Mesenchymal stem cell (in vitro differentiated cells and primary cell): ENCODE measurements at places on chromosomes 1 and 21.
A peak's percentile ranks its signal among the peaks of the same experiment; 100 is the strongest.

DNA sequence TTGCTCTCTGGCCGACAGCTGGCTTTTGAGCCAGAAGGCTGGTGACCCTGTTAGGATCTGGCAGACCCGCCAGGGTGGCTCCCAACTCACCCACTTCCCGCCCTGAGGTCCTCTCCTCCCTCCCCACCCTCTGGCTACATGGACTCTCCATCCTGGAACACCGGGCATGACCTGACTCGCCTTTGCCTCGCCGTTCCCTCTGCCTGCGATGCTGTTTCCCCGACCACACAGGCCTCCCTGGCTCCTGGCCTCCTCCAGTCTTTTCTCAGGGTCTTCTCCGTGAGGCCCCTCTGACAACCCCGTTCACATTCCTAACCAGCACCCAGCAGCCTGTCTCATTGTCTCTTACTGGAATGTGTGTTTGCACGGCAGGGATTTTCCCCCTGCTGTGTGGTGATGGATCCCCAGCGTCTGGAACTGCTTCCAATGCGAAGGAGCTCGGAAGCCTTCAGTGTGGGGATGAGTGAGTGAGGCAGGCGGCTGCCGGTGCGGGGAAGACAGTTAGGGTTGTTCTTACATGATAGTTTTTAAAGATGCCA lies 46.0 kb upstream of the POFUT2 start:
- peak; percentile 82 for DNase-seq

- DNase-seq = no peak
Measured at GRCh38 chr1:21691739-21692138, 22.6 kb upstream of the RAP1GAP start.

- DNase-seq = no peak
Measured at GRCh38 chr1:63729227-63729620, 44.6 kb upstream of the ROR1 start.

DNA sequence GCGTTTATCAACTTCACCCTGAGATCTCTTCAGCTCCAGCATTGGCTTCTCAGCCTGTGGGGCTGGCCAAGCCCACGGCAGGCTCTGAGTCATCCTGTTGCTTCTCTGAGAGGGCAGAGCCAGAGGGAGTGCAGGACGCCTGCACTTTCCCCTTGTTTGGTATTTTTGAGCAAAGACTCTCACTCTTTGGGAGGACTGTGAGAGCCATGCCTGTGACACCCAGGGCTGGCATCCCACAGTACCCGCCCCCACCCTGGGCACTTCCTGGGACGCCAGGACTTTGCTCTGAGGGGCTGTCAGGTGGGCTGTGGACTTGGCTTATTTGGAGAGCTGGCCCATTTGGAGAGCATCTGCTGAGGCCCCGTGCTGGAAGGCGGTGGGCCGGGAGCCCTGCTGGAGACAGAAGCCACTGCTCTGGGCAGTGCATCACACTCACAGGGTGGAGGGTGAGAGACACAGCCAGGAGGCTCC lies 37.4 kb downstream of the VANGL1 start:
- DNase-seq = peak; percentile 71

DNA sequence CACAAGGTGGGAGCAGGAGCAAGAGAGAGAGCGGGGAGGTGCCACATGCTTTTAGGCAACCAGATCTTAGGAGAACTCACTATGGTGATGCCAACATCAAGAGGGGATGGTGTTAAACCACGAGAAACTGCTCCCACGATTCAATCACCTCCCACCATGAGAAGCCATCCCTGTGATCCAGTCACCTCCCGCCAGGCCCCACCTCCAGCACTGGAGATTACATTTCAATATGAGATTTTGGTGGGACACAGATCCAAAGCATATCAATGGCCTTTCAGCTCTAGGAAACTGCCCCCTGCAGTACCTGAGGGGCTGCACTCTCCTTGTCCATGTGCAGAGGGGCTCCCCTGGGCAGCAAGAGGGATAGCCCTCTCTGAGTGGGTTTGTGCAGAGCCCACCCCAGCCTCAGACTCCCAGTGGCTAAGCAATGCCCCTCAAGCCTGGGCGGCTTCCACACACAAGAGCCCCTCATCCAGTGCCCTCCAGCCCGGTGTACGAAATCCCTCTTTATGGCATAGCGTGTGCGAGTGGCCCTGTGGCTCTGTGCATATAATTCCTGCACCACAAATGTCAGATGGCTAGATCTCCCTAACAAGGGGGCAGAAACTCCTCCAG lies 15.5 kb upstream of the PRDM16 start:
- no peak for DNase-seq

DNA sequence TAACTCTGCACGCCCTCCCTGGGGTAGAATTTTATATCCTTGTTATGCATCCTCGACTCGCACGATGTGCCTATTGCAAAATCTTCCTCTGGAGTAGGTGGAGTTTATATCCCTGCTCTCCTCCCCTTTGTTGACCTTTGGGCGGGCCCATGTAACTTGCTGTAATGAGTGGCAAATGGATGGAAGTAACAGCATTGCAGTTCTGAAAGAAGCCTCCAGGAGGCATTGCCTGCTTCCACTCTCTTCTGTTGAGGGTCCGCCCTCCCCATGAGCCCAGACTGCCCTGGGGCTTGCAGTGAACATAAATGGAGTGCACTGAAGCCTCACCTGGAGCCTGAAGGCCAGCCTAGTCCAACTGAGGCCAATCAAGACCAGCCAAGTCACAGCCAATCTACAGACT lies 62.2 kb upstream of the GRIK3 start:
- no peak for DNase-seq

DNA sequence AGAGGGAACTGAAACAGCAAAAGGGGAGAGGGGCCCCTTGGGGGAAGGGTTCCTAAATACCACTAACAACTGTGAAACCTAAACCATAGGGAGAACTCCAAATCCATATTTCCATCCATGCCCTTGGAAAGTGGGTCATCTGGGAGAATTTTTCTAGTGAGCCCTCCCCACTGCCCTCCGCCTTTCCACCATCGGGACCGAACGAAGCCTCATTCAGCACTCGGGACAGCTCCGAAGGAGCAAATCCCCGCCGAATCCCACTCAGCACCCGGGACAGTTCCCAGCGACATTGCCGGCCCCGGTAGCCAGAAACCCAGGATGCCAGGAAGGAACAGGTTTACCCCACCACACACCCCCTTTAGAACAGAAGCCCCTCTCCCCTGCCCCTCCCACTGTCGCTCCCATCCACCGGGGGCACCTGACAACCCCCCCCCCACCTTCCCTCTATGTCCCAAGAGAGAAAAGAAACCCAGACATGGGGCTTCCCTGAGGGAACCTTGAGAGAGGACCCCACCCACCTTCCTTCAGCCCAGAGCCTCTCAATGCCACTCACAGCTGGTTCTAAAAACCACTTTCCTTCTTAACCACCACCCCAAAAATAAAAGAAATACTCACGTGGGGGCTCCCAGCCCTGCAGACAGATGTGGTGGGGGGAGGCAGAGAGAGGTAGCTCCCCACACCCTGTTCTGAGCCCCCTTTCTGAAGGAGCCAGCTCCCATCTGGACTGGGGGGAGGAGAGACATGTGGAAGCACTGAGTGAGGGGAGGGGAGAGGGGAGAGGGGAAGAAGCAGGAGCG lies 4.5 kb downstream of the DLGAP3 start:
- DNase-seq = peak; percentile 67

GRCh38 chr1:159783724-159784123 lies 3.0 kb downstream of the DUSP23 start:
- DNase-seq = no peak

GRCh38 chr1:37602750-37603694 lies 7.3 kb upstream of the GNL2 start:
- DNase-seq = peak; percentile 43

GRCh38 chr1:174954073-174954460 lies 45.7 kb upstream of the CACYBP start:
- DNase-seq = no peak

DNA sequence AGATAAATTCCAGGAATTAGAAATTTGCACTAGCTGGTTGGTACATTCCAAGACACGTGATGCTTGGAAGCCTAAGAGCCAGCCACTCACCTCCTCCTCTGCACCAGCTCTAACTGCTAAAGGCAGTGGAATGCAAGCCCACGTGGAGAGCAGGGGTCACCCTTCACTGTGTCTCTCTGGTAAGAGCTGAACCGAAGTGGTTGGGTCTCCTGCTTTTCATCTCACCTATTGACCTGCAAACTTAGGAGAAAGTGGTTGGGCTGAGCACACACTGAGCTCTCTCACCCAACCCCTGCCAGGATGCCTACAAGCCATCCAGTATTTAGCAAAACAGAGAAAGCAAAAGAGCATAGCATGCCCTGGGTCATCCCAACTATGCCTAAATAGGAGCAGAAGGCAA lies 19.3 kb downstream of the HAO2 start:
- no peak for DNase-seq

DNA sequence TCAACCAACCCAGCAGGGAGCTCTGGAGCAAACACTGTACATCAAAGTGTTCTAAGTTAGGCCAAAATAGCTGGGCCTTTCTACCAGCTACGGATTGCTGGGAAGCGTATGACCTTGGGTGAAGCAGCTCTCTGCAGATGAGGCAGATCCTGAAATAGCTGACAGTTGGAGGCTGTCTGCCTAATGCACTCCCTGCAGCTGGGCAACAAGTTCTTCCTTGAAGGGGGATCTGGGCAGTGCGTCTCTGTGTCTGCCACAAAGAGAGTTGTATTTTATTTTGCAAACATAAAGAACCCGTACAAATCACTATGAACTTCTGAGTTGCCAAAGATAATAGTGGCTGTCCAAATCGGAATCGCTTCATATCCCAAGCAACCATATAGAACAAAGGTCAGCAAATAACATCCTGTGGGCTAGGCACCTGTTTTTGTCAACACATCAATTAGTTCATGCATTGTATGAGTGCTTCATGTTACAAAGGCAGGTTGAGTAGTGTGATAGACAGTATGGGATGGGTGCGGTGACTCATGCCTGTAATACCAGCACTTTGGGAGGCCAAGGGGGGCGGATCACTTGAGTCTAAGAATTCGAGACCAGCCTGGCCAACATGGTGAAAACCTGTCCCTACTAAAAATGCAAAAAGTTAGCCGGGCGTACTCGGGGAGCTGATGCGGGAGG lies 29.1 kb upstream of the KLF17 start:
- no peak for DNase-seq

DNA sequence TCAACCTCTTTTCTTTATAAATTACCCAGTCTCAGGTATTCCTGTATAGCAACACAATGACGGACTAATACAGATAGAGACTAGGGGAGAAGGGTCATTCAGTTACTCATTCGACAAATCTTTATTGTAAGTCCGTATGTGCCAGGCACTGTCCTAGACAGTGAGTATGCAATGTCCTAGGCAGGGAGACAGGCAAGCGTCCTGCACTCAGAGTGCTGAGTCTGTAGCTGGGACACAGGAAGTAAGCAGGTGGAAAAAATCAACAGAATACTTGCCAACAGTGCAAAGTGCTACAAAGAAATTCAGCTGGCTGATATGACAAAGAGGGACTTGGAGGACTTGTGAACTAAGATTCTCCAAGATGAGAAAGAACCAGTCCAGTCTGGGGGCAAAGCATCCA lies 92.2 kb upstream of the ZBTB40 start:
- no peak for DNase-seq

DNA sequence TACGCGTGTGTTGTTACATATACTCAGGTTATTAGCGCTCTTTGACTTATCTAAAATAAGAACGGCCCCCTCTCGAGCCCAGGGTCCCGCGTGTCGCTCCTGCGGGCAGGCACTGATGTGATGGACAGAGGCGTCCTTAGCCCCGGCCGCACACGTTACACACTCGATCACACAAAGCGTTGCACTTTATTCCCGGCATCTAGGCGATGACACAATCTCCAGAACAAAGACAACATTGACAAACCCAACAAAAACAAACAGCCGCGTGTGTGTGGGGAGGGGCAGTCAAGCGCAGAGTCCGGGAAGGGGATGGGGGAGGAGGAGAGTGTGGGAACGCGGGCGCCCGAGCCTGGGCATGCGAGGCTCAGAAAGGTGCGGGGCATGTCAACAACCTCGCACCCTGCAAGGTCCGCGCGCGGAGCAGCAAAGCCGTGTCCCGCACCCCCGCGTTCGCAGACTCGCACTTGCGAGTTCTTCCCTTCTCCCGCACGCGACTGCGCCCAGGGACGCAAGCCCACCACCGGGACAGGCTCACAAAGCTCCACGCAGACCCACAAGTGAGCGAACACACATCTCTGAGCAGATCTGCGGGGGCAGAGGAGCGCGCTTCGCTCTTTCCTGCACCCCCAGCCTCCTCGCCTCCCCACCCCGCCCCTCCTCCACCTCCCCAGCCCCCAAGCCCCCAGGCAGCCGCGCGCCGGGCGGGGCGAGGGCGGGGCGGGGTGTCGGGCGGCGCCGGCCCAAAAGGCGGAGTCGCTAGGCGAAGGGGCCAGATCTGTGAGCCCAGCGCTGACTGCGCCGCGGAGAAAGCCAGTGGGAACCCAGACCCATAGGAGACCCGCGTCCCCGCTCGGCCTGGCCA lies at the start of gene EFNA1:
Gene EFNA1 (plus strand): TSS at position 772 of the 862 bp plus-strand sequence. CDS start 102 bp downstream, outside the sequence.
- peak; percentile 76 for DNase-seq

DNA sequence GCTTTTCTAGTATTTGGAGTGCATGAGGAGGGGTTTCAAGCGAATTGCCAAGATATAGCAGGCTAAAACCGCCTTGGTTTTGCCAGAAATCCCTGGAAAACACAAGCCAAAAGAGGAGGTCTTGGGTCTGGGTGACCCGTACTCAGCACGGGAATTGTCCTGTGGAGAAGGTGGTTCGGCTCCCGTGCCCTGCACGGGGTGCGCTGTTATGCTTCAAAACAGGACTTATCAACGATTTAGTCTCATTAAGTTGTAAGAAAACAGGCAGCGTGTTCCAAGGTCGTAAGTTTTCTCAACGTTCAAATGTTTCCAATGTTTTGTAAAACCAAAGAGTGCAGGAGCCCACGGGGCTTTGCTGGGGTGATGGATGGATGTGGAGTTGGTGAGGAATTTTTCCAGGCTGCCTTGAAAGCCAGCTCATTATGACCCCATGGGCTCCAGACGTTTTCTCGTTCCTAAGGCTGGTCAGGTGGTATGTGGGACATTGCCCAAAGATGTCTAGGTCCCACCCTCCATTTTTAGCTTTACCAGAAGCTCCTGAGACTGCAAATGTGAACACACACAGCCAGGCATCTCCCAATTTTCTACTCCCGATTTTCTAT lies 75.4 kb upstream of the CLDN14 start:
- no peak for DNase-seq

- DNase-seq = no peak
Measured at GRCh38 chr1:55384637-55385036, 169.5 kb upstream of the USP24 start.

- DNase-seq = no peak
Measured at GRCh38 chr1:160553778-160554177, 25.5 kb downstream of the CD84 start.

- DNase-seq = no peak
Measured at GRCh38 chr21:28615276-28615675, 377.4 kb downstream of the LTN1 start.
